Stimulated activated CD8-positive, alpha-beta memory T cell treated with anti-CD3 and anti-CD28 coated beads, Interleukin-15, amount 100 ng/mL, for 1 hour (primary cell): ENCODE measurements at places on chromosomes 5 and 9.

GRCh38 chr5:7261049-7261448 is 134.9 kb upstream of the ADCY2 start:
- no peak for DNase-seq

DNA sequence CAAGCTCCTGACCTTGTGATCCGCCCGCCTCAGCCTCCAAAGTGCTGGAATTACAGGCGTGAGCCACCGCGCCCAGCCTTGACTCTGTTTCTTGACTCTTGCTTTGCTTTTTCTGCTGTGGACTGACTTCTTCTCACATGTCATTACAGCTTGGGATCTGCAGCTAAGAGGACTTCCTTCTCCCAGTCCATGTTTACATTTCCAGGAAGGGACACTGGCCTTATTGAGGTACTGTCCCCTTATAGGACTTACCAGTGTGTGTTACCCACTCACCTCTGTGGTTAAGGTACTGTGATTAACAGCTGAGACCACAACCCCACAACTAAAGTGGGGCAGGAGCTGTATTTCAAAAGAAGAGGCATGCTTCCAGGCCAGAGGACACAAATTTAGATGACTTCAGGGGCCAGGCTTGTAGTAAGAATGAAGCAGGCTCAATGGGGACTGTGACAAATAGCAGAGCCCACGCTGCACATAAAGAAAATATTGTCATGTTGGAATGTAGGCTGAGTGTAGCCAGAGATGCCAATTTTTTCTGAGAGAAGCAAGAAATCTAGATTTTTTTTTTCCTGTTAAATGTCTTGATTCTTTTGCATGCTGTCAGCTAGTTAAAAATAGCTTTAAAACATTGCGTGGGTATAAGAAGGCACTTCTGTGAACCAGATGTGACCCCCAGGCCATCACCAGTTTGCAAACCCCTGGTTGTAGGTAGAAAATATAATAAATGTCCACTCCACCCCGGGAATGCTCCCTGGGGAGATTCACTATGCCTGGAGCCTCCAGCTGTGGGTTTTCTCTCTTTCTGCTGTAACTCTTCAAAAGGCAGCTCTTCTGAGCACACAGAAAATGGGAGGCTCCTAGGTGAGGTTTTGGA is 75.0 kb downstream of the PTPDC1 start:
- no peak for DNase-seq

GRCh38 chr9:21789541-21790037 is 12.8 kb upstream of the MTAP start:
- DNase-seq, result peak; percentile 22

DNA sequence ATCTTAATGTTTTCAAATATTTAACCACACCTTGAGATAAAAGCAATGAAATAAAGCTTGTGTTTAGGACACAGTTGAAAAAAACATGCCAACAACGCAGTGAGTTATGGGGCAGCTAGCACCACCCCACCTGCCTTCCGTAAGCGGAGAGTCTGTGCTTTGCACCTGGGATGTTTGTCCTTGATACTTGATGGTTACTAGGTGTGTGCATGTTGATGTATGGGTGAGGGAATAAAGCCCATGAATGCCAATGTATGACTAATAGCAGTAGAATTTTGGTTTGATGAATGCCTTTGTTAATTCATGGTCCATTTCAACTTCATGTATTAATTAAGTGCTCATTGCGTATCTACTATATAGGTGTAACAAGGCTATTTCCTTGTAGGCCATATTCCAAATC is 74.0 kb downstream of the PCSK5 start:
- DNase-seq, result no peak
